ENCODE measurements at places on chromosomes 2 and 18. TPM values are rescaled to one million over a fixed set of nuclear protein-coding genes. Genes with fewer than 3 reads are reported as not detected.

GRCh38 chr2:43328832-43329231 is 102.4 kb upstream of the ZFP36L2 start:
- DNase-seq = no peak

GRCh38 chr18:64271246-64271645 is 122.4 kb upstream of the LINC00305 start:
- no peak for DNase-seq

GRCh38 chr2:180385601-180386201 is 378.6 kb upstream of the CWC22 start:
- no peak for DNase-seq

DNA sequence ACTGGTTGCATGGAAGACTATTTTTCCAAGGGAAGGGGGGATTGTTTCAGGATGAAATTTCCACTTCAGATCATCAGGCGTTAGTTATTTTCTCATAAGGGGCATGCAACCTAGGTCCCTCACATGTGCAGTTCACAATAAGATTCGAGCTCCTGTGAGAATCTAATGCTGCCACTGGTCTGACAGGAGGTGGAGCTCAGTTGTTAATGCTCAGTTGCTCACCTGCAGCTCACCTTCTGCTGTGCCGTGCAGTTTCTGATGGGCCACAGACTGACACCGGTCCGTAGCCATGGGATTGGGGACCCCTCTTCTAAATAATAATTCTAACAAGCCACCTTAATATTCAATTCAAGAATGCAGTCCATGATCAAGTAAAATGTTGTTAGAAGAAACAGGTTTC is 34.9 kb downstream of the PLCL1 start:
- DNase-seq = no peak

GRCh38 chr18:7269942-7270341 is 39.1 kb downstream of the LRRC30 start:
- DNase-seq = no peak

DNA sequence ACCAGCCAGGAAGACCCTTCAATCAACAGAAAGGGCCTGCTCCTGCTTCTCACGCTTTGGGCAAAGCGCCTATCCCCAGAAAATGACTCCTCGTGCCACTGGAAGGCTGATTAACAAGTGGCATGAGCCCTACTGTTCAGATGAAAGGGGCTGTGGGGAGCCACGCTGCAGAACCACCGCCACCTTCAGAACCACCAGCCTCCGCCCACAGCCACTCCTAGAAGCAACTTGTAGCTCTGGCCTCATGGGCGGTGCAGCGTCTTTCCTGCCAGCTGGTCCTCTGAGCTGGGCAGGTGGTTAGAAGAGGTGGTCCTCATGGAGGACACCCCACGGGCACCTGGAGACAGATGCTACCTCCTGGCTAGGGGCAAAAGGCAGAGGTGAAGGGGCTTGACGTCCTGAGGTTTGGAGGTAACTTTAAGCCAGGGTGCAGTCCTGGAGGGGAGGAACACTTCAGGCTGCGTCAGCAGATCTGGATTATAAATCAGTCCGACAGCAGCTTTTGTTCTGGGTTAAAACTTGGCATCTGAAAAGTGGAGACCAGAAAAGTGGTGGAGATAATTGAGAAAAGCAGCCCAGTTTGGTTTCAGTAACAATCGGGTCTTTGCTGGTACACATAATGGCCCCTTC is 861 bp upstream of the SEMA4C start:
- DNase-seq = no peak

DNA sequence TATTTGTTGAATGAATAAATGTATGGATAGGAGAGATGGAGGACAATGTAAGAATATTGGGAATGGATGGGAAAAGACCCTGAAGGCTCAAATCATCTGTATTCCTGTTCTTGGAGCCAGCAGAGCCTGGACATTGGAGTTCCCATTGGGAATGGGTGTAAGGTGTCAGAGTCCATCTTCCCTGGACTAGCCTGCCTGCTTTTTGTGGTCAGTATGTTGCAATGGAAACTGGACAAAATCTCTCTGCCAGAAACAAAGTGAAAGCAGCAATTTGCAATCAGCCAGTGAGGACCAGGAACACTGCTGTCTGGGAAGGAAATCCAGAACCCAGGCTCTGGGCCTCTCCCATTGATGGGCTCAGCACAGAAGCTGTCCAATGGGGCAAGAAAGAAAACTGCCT is 83.5 kb upstream of the SKOR2 start:
- DNase-seq = no peak

Gene PID1
- 1.3 TPM for total RNA-seq

Gene ACVR1
- 20.2 TPM for total RNA-seq

Gene SCN7A
- total RNA-seq = 0.32 TPM

Gene DQX1
- total RNA-seq = 1.3 TPM

Gene ANKRD29
- total RNA-seq = 4.9 TPM
